ENCODE measurements at places on chromosomes 11 and 22.

GRCh38 chr22:49355211-49355920 is 472.3 kb downstream of the BRD1 start:
- no peak for DNase-seq

GRCh38 chr11:57668434-57668782 is 494 bp downstream of the ZDHHC5 start:
- DNase-seq, result no peak

- DNase-seq, result no peak
Measured at GRCh38 chr11:46736146-46736545, 17.1 kb downstream of the F2 start.

- DNase-seq, result no peak
Measured at GRCh38 chr22:48882636-48883200, 945.0 kb downstream of the BRD1 start.

GRCh38 chr11:31805037-31805628 is 6.0 kb downstream of the PAX6 start:
- DNase-seq, result no peak

GRCh38 chr11:66464916-66465315 is 1.8 kb upstream of the PELI3 start:
- no peak for DNase-seq

- DNase-seq, result no peak
Measured at GRCh38 chr11:30257058-30257457, 26.2 kb downstream of the FSHB start.
